ENCODE measurements at places on chromosomes 5 and 9.

GRCh38 chr5:148465381-148466235, 81.8 kb downstream of the FBXO38 start:
- DNase-seq = no peak

GRCh38 chr9:99607842-99608448, 213.7 kb upstream of the NR4A3 start:
- DNase-seq = no peak

DNA sequence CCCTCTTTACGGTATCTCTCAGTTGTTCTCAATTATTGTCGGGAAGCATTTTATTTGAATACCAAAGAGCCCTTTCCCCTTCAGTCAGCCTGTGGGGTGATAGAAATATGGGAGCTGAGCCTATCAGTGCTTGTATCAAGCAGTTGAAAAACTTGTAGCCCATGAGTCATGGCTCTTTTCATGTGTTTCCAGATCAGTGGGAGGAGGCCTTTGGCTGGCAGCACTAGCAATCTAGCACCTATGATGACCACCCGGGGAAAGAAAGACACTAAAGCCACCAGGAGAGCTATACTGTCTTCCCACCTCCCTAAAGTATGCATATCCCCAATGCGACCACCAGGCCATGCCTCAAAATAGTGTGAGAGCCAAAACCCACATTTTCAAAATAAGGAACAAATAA, 696.9 kb upstream of the C9orf72 start:
- no peak for DNase-seq

- no peak for DNase-seq
Measured at GRCh38 chr9:113289091-113289490, 13.6 kb downstream of the PRPF4 start.

GRCh38 chr9:94783102-94783682, 56.7 kb downstream of the AOPEP start:
- DNase-seq = peak; percentile 96

- DNase-seq = peak; percentile 5
Measured at GRCh38 chr9:34010979-34011378, 37.7 kb downstream of the UBAP2 start.

GRCh38 chr5:106854922-106855321, 815.8 kb downstream of the EFNA5 start:
- no peak for DNase-seq

- DNase-seq = no peak
Measured at GRCh38 chr5:62732677-62733121, 154.1 kb downstream of the LRRC70 start.

DNA sequence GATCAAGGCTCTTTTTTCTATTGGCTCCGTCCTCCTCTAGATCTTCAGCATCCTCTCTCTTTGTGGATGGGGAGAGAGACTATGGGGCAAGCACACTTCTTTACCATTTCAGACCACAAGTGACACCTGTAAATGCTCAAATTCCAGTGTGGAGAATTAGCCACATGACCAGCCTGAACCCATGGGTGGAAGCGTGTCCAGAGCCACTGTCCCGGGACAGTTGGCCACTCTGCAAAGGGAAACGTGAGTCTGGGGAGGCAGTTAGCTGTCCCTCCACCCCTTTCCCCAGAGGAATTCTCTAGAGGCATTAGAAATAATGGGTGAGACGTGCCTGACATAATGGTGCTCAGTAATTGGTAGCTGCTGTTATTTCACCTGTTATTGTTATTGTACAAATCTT, 40.9 kb downstream of the AMBP start:
- no peak for DNase-seq

GRCh38 chr5:31449174-31449573, 82.7 kb downstream of the DROSHA start:
- no peak for DNase-seq

GRCh38 chr9:132069046-132069898, 10.4 kb downstream of the MED27 start:
- no peak for DNase-seq

GRCh38 chr9:128882677-128883603, 1.0 kb downstream of the LRRC8A start:
- no peak for DNase-seq

DNA sequence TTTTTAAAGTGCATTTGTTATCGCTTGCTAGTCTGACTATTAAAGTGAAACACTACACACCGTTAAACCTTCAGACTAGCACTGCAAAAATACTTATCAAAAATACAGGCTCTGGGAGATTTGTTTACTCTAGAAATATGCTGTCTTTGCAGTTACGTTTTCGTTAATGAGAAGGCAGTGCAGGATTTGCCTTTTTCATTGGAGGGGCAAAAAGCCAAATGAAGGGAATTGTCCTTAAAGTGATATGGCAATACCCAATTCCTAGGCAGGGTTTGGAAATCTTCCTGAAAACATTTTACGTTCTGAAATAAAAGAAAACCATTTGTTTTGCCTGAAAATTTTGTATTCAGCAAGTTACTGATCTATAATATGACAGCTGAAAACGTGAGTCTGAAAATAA, 1800.2 kb downstream of the MAT2B start:
- DNase-seq = no peak

DNA sequence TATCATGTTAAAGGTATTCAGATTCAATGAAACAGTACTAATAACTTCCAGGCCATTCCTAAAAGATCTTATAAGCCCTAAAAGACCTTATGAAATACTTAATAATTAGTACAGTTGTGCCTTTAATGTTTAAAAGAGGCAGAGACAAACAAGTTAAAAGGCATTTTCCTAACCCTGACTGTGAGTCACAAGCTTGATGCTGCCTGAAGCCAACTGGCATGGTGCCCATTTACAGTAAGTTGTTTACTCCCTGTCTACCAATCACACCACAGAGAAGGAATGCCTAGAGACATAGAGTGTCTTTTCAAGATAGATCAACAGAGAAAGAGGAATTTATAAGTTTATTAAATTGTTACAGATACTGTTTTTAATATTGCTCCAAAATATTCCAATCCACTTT, 47.8 kb downstream of the NR3C1 start:
- DNase-seq = peak; percentile 50

GRCh38 chr9:115416299-115416698, 298.3 kb upstream of the TNC start:
- no peak for DNase-seq

DNA sequence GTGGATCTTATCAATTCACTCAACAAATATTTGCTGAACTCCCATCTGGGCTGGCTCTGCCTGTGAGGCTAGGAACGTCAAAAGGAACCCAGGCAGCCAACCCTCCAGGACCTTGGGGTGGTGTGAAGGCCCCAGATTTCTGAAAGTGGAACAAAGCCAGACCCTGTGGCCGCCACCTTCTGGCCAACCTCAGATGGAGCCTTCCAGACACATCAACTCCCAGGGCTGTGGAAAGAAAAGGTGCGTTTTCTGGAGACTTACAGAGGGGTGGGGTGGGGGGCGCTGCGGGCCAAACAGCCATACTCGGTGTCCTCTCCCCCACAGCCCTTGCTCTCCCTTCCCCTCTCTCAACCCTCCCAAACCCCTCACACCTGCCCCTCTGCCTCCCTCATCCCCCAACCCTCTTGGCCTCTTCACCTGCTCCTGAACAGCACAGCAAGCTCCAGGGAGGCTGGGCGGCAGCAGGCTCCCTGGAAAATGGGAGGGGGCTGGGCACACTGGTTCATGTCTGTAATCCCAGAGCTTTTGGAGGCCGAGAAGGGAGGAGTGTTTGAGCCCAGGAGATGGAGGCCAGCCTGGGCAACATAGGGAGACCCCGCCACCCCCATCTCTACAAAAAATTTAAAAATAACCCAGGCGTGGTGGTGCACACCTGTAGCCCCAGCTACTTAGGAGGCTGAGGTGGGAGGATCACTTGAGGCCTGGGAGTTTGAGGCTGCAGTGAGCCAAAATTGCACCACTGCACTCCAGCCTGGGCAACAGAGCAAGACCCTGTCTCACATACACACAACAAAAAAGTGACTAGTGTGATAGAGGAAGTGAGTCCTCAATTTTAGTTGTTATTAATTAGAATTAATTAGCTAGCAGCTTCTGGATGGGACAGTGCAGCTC, 45.0 kb upstream of the PRRC2B start:
- DNase-seq = no peak

GRCh38 chr9:80994892-80995291, 694.5 kb downstream of the TLE1 start:
- DNase-seq = no peak

- no peak for DNase-seq
Measured at GRCh38 chr9:14618836-14619420, 74.3 kb downstream of the ZDHHC21 start.

DNA sequence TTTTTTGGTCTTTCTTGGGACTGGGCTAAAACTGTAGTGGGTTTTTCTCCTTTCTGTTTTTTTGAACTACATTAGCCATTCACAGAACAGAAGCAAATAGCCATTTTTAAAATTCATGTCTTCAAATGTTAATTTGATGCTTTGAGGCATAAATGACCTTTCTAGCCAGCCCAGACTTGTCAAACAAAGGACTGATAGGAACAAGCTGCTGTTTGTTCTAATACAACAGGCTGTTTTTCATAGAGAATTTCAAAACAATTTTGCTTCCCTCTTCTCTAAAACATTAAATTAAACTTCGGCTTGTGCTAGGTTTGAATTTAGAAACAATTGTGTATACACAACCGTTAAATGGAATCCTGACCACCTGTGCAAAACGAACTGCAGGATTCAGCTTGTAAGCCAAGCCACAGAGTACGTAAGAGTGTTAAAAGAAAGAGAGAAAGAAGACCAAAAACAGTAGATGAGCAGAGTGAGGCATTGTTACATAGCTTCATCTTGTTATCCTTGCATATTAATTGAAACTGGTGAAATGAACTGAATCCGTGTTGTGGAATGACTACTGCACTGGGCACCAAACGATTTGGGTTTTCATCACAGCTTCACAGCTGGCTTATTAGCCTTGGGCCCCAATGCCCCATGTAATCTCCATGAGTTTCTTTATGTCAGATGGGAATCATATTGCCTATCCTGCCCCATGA, 100.0 kb downstream of the ZSWIM6 start:
- DNase-seq = no peak

- DNase-seq = no peak
Measured at GRCh38 chr5:106780355-106780754, 890.4 kb downstream of the EFNA5 start.

DNA sequence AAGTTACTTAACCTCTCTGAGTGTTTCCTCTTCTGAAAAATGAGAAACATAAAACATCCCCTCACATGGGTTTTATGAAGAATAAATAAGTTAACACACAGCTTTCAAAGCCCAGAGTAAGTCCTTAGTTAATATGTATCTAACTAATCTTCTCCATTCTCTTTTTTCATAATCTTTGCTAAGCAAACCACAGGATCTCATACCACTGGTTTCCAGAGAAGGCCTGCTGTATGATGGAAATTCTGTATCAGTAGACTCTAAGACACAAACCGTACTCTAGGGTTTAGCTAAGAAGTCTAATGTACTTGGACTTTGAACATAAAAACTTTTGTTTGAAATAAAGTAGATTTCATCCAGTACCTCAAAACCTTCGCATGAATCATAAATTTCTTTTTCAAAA, 307.9 kb downstream of the SPOCK1 start:
- DNase-seq = no peak

- no peak for DNase-seq
Measured at GRCh38 chr5:98839469-98840383, 66.3 kb downstream of the RGMB start.

DNA sequence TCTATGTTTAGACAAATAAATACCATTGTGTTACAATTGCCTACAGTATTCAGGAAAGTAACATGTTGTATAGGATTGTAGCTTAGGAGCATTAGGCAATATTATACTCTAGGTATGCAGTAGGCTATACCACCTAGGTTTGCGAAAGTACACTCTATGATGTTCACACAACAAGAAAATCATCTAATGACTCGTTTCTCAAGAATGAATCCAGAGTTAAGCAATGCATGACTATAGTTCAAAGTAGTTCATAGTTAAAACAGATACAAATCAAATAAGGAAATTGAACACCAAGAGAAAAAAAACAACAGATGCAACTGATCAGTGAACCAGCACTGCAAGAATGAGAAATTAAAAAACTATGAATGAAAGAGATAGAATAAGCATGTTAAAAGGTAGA, 27.6 kb upstream of the ABLIM3 start:
- DNase-seq = no peak

GRCh38 chr5:90294604-90295003, 115.0 kb downstream of the CETN3 start:
- DNase-seq = no peak

DNA sequence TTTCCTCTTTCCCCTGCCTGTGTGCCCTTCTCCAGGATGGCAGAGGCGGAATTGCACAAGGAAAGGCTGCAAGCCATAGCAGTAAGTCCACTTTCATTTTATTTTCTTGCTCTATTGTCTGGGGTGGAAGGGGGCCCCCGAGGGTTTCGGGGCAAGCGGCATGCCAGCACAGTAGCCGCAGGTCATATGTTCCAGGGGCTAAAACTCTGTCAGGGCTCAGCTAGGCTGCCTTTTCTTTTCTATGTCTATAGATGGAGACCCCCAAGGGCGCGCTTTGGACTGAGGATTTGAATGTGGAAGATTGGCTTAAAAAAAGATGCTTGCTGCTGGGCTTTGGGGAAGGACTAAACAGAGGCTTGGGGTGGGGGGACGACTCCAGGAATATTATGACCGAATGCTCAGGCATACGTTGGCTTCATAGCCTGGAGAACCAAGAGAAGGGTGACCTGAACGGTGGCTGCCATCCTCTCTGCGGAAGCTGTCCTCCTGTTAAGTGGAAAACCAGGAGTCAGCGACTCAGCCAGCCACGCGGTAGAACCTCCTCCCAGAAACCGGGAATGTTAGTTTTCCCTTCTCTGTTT, 545 bp downstream of the PALM2AKAP2 start:
- no peak for DNase-seq

DNA sequence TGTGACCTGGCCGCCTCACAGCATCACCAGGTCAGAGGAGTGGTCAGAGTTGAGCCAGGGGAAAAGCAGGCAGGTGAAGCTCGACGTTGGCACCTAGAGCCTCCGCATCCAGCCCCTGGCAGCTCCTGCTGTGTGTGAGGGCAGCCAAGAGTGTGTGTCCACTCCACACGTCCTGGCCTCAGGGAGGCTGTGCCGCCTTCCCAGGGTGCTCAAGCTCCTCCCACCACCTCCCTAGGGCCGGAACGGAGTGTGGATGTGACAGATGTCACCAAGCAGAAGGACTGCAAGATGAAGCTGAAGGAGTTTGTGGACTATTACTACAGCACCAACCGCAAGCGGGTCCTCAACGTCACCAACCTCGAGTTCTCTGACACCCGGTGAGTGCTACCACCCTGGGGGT, 72.5 kb downstream of the PHF2 start:
- no peak for DNase-seq

GRCh38 chr9:76103531-76104315, 213.2 kb downstream of the PCSK5 start:
- no peak for DNase-seq

GRCh38 chr9:135340143-135340655, 139.4 kb upstream of the PPP1R26 start:
- DNase-seq = no peak

GRCh38 chr5:72204946-72205345, 97.7 kb downstream of the MAP1B start:
- DNase-seq = no peak

GRCh38 chr9:81829195-81829882, 98.9 kb upstream of the SPATA31D4 start:
- DNase-seq = no peak

- DNase-seq = no peak
Measured at GRCh38 chr9:98644011-98644410, 64.7 kb downstream of the GABBR2 start.
